Stimulated activated CD4-positive, alpha-beta T cell treated with anti-CD3 and anti-CD28 coated beads, TNF-alpha, amount 100 ng/mL, for 48 hours (primary cell): ENCODE measurements at places on chromosomes 2 and 18.

- DNase-seq = no peak
These were observed 278.7 kb upstream of the PXDN start for GRCh38 chr2:2022941-2023586.

DNA sequence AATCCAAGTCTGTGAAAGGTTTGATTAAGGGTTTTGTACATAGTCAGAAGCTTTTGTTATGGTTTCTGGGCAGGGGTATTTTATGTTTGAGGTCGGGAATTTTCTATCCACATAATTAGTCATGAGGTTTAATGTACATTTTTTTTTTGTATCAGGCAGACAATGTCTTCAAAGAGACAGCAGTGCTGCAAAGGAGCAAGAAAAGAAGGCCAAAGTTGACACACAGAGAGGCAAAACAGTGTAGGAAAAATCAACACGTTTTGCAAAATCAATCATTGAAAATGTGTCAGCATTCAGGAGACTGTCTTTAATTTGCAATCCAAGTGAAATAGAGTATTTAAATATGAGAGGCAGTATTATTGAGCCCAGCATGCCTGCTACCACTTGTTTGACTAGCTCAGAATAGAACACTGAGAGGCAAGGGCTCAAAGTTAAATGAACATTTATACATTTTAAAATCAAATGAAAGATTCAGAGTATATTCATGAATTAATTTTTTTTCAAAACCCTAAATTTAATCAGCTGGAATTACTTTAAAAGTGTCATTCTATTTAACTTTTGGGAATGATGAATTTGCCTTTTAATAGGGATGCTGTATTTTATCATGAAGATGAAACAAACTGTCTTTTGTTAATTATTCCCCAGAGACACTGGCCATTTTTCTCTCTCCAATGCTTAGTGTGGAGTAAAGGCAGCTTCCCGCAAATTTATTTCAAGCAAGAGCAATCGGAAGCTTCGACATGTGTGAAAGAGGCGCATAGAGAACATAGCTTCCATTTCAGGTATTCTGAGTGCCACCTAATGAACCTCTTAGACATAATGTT, 11.3 kb downstream of the VRK2 start:
- no peak for DNase-seq

DNA sequence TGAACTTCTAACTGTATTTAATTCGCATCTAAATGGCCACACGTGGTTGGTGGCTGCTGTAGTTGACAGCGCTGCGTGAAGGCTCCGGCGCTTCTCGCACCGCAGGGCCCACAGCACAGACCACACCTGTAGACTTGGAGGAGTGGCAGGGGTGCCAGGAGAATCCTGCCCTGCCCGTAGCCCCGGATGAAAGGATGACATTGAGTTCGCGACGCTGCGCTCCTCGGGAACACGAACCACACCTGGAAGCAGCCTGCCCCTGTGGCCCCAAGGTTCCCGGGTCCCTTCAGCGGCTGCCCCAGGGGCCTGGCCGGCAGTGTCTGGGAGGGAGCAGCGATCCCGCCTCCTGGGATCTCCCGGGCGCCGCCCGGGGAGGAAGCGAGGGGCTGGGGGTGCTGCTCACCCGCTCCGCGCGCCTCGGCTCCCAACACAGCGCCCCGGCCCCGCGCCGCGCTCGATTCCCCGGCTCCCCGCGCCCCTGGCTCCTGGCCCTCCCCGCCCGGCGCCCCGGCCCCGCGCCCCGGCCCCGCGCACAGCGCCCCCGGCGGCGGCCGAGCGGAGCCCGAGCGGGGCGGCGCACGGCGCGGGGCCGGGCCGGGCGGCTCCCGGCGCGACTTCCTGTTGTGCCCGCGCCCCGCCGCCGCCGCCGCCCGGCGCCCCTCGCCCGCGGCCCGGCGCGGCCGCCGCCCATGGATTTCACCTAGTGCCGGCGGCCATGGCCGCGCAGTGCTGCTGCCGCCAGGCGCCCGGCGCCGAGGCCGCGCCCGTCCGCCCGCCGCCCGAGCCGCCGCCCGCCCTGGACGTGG, at the start of gene RNPEPL1:
Gene RNPEPL1, plus strand, starts transcription at position 613 of the 806 bp plus-strand sequence. Its CDS starts 103 bp downstream, at position 716.
- no peak for DNase-seq

DNA sequence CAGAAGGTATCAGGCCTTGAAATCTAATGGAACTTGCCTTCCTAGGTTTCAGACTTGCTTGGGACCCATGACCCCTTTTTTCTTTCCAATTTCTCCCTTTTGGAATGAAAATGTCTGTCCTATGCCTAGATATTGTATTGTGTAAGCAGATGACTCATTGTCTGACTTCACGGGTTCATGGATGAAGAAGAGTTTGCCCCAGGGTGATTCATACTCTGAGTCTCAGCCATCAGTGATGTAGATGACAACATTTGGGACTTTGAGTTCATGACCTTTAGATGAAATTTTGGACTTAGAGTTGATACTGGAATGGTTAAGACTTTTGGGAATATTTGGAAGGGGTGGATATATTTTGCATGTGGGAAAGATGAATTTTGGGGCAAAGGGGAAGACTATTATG, 11.2 kb upstream of the SCYGR5 start:
- peak; percentile 1 for DNase-seq
